C1 segment of cervical spinal cord (tissue), 14 donors: ENCODE measurements at places on chromosomes 2 and 18.
A peak's percentile ranks its signal among the peaks of the same experiment; 100 is the strongest.

DNA sequence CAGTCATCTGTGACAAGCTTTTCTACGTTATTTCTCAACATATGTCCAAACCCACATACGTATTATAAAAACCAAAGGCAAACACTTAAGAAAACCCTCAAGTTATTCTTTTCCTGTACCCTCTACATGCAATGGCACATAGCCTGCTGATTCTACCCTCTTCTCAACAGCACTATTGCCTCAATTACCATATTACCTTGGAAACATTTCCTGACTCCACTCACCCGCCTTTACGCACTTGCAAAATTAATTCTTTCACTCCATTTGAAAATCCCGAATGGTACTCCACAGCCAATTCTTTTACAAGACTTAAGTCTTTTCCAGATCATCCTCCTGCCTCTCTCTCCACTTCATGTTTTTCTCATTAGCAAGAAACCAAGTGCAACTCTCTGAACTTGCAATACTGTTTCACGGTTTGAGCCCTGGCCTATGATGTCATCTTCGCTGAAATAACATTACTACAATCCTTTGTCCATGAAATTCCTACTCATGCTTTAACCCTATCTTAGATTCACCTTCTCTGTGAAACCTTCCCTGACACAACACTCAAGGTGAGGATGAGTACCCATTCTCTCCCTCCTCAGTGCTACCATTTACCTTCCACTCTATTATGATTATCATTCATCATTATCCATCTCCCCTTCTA, 29.0 kb downstream of the SESTD1 start:
- no peak for DNase-seq

- peak; percentile 2 for DNase-seq
These were observed 23.6 kb upstream of the RBM44 start for GRCh38 chr2:237774811-237775553.

DNA sequence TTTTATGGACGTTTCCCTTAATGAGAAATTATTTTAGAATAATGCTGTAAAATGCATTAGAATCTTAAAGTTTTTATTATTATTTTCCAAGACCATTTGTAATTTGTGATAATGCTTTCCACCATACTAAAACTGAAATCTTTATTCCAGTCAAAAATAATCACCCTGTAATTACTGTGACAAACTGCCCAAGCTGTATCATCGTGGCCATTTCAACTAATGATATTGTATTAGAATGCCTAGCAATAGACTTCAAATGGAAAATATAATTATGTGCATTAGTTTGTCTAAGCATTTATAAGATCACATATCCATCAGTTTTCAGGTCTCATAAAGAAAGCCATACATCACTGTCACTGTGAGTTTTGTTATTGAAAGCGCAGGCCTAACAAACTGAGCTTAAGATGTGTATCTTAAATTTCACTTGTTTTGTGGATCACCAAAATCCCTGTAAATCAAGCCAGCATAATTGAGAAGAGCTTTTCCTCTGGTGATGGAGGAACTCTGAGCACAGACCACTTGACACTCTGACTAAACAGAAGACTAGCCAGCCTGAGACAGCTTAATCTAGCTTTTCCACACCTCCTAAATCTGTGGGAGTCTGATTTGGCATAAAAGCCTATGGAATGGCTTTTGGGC, 1312.2 kb upstream of the ACVR2A start:
- no peak for DNase-seq

DNA sequence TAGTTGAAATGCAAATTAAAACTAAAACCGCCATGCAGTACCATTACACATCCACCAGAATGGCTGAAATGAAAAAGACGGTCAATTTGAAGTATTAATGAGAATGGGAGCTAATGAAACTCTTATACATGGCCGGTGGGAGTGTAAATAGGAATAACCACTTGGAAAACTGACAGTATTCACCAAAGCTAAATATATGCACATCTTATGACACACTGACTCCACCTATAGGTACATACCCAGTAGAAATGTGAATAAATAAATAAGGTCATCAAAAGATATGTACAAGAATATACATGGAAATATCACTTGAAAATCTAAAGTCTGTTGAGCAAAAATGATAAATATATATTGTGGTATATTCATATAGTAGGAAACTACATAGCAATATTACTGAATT, 57.7 kb downstream of the CWC22 start:
- no peak for DNase-seq

- DNase-seq = no peak
These were observed 38.4 kb downstream of the KIDINS220 start for GRCh38 chr2:8799004-8799403.

DNA sequence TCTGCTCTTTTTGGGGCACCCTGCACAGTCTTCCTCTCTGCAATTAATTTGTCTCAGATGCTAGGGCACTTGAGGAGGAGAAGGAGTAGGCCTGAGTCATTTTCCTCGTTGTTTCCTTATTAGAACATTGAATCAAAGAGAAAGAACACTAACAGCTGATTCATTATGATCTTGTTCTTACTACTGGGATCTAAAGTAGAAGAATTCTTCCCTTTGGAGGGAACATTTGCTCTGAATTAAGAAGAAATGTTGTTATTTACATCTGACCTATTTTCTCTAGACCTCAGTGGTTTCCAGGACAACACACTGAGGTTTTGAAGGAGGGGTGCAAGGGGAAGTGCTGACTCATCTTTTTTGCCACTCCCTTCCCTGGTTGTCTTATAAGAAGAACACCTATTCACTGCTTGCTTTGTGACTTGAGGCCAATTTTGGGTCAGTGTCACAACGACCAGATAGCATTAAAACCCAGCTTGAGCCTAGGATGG, 24.3 kb upstream of the STAT1 start:
- no peak for DNase-seq

DNA sequence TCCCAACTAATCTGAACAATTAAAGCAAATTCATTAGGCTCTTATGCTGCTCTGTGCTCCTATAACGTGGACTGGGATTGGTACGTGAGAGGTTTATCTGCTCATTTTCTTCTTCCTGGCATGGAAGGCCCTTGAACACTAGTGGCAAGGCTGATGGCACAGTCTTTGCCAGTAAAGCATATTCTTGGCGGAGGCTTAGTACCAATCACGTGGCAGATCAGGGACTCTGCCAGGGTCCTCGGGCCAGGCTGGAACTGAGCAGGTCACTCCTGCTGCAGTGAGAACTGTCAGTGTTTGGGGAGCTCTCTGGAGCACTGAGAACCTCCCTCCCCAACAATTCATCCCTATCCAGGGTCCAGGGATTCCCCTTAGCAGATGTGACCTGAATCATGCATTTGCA, 3.7 kb upstream of the ALPK2 start:
- DNase-seq = peak; percentile 24

DNA sequence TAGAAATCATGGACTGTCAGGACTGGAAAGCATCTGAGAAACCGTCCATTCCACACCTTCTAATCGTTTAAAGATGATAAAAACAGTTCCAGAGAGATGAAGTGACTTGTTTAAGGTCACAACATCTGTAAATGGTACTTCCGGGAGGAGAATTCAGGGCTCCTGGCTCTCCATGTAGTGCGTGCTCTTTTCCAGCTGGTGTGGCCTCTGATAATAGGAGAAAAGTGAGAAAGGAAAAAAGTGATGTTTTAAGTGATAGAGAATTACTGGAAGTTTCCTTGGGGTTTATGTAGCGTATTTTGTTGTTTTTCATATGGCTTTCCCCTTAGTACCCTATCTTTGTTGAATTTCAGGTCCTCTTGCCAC, 663 bp downstream of the C2orf49 start:
- DNase-seq = no peak

DNA sequence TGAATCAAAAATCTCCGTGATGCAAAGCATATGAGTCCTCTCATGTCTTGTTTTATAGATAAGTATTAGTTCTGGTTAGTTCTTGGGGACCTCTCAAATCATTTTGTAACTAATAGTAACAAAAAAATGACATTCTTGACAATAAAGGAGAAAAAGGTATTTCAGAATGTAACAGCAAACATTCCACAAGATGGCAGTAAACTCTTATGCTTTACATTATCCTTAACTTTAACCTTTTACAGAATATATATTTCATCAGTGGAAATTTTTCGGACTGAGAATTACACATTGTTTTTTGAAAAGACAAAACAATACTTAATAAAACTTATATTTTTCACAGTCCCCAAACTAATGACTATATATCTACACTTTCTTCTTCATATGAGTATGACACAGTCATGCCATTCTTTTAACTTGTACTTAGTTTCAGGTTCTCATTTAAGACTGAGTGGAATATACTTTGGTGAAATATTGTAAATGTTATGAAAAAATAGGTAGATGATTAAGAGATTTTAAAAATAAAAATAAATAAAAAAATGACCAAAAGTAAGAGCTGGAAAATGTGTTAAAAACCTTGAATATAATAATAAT, 142.9 kb upstream of the NXPH2 start:
- no peak for DNase-seq

DNA sequence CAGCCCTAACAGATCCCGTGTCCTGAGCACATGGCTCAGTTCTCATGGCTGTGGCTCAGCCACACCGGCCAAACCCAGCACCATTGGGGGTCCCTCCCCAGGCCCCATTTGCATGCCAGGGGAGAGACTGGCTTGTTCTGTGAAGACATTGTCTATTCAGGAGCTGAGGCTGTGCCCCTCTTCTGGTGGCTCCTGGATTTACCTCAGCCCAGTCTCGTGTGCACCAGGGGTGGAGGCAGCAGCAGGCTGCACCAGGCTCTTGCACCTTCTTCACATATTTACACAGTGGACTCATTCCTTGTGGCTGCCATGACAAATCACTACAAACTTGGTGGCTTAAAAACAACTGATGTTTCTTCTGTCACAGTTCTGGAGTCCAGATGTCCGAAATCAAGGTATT, 92.4 kb upstream of the ITGA6 start:
- DNase-seq = no peak

- DNase-seq = no peak
These were observed 40.5 kb downstream of the ANTXR1 start for GRCh38 chr2:69053416-69053965.

DNA sequence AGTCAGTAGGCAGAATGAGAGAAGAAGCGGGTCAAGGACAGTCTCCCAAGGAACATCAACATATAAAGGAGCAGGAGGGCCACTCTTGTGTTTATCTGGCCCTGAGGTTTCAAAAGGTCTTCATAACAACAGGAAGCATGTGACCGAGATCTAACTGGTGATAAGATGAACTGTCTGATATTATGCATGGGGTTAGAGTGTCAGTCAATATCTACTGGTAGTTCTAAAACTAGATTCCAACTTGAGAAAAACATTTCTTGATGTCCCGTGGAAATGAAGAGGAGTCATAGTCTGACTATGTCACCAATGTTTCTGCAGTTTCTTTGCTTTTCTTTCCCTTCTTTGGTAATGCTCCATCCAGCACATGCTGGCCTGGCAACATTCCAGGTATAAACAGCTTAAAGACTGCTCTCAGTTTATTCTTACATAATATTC, 77.5 kb upstream of the ITPRID2 start:
- no peak for DNase-seq

DNA sequence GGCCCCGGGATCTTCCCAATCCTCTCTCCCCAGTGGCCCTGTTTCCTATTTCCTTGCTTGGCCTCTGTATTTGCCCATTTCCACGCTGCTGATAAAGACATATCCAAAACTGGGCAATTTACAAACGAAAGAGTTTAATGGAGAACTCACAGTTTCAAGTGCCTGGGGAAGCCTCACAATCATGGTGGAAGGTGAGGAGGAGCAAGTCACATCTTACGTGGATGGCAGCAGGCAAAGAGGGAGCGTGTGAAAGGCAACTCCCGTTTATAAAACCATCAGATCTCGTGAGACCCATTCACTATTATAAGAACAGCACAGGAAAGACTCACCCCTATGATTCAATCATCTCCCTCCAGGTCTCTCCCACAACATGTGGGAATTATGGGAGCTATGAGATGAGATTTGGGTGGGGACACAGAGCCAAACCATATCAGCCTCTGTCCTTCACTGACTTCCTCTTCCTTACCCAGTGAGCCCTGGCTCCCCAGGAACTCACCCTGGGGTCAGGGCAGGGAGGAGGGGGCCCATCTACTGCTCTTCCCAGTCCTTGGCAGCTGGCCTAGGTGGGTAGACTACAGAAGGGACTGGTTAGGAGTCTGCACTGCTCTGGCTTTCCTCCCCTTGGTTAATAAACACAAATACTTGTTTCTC, 105.8 kb upstream of the MYCN start:
- no peak for DNase-seq

DNA sequence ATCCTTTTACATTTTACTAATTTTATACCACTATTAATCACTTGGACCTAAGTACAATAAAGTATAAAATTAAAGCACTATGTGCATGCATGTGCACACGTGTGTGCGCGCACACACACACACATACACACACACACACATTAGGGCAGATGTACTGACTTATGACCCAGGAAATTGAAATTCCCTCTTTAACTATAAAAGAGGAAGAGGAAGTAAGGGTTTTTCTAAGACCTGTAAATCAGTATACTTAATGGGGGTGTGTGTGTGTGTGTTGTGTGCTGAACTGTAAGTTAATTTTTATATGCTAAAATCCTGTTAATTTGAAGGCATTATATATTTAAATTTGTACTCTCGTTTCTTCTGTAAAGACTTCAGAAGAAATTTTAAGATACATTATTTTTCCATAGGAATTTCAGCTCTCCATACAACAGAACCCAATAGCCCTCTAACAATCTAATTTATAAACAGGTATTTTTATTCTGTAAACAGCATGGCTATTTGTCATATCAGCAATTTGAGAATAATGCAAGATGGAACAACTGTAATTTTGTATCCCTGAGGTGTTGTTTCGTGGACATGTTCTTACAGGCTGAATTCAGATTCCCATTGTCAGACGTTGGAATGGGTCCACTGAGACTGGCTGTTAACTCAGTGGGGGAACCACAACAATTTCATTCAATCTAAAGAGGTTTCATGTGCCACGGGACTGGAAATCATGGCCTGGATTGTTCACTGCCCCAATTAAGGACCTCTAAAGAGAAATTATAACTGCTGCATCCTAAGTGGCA, 90.9 kb downstream of the PLA2R1 start:
- no peak for DNase-seq

DNA sequence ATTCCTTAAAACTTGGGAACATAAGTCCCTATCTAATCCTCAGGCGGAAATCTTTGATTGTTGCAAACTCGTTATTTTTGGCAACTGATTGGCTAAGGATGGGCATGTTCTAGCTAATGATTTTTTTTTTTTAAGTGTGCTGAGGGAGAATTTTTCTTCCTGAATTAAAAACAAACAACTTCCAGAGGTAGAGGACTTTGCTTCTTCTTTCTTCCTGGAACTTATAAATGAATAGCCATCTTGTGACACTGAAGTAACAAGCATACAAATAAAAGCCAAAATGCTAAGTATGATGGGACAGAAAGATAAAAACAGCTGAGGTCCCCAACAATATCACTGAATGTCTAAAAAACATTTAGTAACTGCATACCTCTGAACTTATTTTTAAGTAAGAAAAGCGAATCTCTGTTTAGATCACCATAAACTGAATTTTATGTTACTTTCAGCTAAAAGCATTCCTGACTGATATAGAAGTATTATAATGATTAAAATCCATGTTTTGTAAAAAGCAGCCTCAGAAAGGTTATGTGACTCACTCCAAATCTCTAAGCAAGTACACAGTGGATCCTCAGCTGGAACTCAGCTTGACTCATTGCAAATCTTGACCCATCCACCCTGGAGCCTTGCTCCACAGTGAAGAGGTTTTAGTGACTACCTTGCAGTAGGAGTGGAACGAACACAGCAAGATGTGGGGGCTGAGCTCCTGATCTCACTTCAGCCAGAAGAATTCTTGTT, 344.4 kb downstream of the CLIP4 start:
- no peak for DNase-seq
